ENCODE measurements at places on chromosomes 5 and 9.

DNA sequence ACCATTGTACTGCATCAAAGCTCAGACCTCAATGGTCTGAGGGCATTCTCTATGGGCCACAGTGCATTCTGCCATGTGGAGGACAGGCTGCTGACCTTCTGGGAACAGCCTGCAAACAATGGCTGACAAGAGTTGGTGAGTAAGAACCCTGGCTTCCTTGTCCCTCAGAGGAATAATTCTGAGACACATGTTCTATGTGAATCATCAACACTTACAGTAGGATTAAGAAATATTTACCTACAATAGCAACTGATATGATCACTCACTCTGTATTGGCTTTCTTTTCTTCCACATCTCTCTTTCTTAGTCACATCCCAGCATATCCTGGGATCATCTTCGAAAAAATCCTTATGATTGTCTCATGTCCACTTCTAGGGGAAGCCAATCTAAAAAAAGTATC, 306.5 kb upstream of the ITGA1 start:
- no peak for DNase-seq

- DNase-seq = no peak
Measured at GRCh38 chr9:30244877-30245276, 2139.6 kb upstream of the ACO1 start.

GRCh38 chr9:120402741-120403542, 177.0 kb downstream of the CDK5RAP2 start:
- DNase-seq = peak; percentile 53

DNA sequence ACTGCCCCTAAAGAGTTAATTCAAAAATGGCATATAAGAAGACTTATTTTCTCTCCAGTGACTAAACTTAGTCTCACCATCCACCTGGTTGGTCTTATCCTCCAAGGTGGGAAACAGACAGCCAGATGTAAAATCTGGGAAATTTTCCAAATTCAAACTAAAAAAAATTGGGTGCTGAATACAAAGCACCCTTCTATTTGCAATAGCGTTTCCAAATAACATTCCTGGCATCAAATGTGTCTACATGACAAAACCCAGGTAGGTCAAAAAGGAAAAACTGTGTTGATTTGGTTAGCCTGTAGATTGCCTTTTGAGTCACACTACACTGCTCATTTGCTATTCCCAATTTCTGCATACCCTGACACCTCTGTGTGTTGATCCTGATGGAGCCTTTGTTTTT, 252.2 kb downstream of the NR2F1-AS1 start:
- DNase-seq = no peak

DNA sequence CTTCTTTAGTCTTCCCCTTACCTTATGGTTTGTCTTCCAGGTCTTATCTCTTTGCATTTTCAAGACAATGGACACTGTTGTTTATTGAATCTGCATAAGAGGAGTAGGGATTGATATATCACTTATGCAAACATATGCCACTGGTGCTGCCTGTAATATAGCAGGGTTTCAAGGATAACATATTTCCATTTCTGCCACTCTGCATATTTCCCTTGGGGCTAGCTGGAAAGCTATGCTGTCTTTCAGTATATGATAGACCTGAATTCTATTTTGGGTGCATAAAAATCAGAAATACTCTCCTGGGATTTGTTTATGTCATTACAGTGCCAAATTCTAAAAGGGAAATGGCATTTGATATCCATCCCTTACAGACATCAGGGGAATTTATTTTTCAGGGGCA, 400.2 kb downstream of the TLR4 start:
- no peak for DNase-seq

DNA sequence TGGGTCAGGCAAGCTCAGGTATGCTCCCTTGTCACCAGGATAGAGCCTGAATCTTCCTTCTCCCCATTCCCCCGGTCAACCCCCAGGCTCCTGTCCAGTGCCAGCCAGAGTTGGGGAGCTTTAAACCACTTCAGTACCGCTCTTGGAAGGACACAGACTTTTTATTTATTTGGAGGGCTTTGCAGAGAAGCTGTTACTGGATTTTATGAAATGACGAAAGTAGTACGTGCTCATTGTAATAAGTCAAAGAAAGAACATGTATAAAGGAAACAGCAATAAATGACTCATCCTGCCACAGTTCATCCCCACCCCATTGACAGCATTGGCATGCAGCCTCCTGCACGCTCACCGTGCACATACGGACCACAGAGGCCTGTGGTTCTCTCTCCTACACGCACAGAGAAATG, 230.3 kb downstream of the AUH start:
- peak; percentile 85 for DNase-seq

DNA sequence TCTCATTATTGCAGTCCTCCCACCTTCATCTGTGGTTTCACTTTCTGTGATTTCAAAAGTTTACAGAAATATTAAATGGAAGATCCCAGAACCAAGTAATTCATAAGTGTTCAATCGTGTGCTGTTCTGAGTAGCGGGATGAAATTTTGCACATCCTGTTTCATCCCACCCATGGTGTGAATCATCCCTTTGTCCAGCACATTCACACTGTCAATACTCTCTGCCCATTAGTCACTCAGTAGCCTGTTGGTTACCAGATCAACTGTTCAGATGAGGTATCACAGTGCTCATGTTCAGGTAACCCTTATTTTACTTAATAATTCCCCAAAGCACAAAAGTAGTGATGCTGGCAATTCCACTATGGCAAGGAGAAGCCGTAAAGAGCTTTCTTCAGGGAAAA, 26.8 kb downstream of the FAM81B start:
- DNase-seq = no peak

GRCh38 chr9:38414040-38414723, 10.1 kb downstream of the IGFBPL1 start:
- DNase-seq = no peak

- DNase-seq = no peak
Measured at GRCh38 chr5:120516805-120517204, 52.7 kb downstream of the PRR16 start.

GRCh38 chr5:55096861-55097260, 5.6 kb upstream of the GZMA start:
- DNase-seq = no peak

DNA sequence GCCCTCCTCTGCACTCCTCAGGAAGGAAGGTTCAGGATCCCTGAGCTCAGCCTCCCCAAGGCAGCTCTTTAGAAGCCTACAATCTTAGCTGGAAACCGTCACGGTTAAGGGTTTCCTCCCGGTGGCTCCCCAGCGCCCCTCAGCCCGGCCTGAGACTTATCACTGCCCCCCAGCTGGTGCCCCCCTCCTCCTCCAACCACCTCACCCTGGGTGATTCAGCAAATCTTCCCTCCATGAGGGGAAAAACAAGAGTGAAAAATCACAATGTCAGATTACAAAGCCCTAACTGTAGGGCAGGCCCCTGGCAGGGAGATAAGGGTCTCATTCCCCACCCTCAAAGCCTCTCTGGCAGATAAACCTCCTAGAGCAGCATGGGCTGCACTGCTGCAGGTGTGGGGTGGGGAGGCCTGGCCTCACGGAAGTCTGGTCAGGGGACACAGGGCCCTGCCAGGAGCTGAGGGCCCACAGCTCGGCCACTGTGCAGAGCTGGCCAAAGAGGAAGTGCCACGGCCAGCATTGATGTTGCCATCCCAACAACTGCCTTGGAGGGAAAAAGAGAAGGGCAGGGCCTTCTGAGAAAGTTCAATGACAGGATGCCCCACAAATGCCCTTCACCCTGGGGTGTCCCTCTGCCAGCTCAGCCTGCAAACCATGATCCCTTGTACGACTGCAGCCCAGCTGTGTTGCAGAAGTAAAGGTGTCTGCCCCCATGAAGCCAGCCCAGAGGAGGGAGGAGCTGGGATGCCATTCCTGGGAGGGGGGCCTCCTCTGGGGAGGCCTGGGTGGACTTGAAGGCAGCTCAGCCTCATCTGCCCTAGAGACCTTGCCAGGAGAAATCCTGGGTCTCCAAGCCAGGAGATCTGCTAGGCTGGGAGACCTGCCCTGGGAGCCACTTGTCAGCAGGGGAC, 25.9 kb downstream of the GFI1B start:
- peak; percentile 31 for DNase-seq

- peak; percentile 13 for DNase-seq
Measured at GRCh38 chr5:83564069-83564749, 92.7 kb downstream of the VCAN start.
